ENCODE measurements at places on chromosomes 7 and 10.

DNA sequence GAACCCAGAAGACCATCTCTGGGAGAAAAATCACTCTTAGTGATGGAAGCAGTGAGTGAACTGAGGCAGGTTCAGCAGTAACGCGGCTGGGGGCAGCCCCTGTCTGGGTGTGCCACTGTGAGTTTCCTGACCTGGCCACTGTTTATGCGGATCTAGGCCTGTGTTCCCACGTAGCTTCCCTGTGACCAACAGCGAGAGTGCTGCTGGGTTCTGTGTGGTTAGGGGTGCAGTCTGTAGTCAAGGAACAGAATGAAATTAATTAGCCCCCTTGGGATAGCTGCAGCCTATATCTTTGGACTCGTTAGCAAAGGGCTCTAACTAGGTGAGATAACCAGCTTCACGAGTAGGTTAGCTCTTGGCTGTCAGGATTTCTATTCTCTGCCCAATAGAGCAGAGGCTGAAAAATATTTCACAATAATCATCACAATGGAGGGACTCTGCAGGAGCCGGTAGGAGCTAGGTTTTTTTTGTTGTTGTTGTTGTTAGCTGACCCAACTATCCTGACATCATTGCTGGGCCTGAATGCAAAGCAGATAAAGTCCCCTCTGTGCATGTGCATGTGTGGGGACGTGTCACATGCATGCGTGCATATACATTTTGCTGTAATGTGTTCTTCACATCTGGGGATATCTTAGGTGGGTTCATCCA, 164.9 kb downstream of the TMEM178B start:
- DNase-seq, result no peak

DNA sequence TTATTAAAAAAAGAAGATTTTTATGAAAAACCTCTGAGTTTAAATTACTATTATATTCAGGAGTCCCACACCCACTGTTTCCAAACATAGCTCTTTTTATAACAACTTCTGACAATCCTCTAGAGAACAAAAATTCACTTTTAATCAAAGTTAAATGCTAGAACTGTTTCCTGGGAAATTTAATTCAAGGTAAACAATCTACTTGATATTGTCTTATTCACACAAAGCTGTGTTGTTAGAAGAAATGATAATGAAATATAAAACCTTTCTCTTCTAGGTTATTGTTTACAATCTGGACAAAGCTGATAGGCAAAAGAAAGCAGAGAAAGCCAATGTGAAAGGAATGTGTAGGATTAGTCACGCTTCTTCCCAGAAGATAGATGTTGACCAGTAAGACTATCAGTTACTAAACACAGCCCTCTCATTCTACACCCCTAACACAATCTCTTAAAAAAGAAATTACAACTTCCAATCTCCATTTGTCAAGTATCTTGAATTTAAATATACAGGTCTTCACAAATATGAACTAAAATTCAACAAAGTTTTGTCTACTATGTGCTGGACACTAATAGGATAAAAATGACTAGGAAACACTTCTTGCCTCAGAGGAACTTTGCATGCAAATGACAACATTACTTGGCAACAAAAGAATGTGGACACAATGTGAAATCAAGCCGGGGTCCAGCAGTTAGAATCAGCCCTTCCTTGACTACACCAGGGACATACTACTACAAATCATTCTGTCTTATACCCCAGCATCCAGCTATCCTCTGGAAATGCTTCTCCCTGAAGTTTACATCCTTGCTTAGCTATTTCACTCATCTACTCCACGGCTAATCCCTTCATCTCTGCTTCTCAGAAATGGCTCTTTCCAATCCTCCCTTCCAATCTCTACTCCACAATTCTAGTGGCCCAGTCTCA, 123.7 kb downstream of the IMMP2L start:
- no peak for DNase-seq

DNA sequence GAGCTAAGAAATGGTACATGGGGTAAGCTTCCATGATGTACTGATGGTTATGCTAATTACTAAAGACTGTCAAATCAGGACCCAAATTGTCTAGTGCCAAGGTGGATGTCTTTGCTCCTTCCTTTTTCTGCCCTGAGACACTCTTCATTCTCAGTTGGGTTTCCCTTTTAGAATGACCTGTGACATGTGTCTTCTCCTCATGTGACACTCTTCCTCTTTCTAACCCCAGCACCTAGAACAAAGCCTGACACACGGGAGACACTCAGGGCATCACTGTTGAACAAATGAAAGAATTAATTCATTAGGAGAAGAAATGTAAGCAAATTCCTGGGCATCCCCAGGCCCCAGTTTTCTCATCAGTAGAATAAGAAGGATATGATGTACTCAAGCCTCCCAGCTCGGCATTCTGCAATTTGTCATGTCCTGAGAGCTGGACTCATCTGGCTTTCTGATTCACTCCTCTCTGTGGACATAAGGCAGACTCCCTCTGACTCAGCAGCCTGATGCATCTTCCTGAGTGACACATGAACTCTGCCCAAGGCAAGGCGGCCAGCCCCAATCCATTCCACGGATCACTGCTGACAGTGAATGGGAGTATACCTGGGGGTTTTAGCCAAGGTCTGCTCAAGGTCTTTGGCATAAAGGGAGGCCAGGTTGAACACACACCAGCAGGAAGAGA, 473.8 kb downstream of the KCNMA1 start:
- no peak for DNase-seq

DNA sequence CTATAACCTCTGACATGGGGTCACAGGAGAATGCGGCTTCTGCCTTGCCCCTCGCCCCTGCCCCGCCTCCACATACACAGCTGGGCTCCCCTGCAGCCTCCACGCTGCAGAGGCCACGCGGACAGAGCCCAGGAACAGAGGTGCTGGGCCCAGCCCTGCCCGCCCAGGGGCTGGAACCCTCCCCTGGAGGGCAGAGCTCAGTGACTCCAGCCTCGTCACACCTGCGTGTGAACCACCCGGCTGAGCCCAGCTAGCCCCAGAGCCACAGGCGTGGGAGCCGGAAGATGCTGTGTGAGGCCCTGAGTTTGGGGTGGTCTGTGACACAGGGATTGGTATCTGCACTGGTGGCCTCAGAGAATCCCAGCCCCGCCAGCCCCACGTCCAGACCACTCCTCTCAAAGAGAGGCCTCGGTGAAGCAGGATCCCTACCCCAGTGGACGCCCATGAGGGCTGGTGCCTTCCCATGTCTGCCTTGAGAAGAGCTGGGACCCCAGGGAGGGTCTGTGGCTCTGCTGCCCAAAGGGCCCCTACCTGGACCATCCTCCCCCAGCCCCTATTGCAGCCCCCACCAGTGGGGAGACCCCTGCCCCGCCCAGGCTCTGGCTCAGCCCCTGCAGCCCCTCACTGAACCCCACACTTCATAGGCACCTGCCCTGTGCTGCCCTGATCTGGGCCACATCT, 8.1 kb upstream of the ADAP1 start:
- no peak for DNase-seq
